ENCODE measurements at places on chromosomes 2 and 18.

GRCh38 chr2:100396483-100396882 is 21.0 kb downstream of the CHST10 start:
- no peak for DNase-seq

GRCh38 chr18:63523660-63524059 is 18.5 kb upstream of the SERPINB12 start:
- DNase-seq = no peak

- no peak for DNase-seq
Observed at GRCh38 chr2:200728630-200729029, 83.1 kb upstream of the BZW1 start.

- no peak for DNase-seq
Observed at GRCh38 chr2:143745060-143745459, 615.8 kb downstream of the ARHGAP15 start.

- DNase-seq = no peak
Observed at GRCh38 chr18:23693846-23694245, 4.6 kb downstream of the LAMA3 start.

DNA sequence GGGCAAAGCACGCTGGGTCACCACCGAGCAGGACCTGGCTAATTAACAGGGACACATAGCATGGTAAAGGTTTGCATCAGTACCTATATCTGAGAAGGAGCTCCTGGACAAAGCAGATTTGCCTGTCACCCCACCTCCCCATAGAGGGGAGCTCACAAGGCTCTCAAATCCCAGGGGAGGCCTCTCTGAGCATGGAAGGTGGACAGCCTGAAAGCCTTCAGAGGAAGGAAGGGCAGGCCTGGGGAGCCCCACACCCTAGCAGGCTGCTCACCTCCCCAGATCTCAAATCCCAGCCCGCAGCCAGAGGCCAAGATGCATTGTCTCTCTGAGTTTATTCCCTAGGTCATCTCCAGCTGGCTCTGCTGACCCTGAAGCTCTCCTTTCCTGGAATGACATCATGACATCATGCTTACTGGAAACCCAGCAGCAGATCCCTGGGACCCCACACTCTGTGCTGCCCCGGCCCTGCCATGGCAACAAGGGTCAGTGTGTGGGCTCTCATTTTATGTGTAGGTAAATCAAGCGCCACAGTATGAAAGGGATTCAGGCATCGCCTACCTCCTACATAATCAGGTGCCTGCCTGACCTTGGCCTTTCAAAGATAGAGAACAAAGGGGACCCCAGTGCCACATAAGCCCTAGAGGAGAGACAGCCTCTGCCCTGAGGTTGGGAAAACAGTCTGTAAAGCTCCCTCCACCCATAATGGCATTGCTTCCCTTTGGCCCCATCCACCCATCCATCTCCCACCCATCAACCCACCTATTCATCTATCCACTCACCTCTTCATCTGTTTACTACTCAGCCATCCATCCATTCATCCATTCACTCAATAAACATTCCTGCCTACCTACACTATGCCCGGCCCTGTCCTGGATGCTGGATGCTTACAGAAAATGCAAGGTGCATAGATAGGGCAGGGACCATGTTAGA is 15.7 kb upstream of the TEX51 start:
- no peak for DNase-seq

- no peak for DNase-seq
Observed at GRCh38 chr18:79975043-79975442, 10.6 kb downstream of the HSBP1L1 start.

GRCh38 chr2:23637011-23637778 is 252.2 kb downstream of the KLHL29 start:
- DNase-seq = no peak

DNA sequence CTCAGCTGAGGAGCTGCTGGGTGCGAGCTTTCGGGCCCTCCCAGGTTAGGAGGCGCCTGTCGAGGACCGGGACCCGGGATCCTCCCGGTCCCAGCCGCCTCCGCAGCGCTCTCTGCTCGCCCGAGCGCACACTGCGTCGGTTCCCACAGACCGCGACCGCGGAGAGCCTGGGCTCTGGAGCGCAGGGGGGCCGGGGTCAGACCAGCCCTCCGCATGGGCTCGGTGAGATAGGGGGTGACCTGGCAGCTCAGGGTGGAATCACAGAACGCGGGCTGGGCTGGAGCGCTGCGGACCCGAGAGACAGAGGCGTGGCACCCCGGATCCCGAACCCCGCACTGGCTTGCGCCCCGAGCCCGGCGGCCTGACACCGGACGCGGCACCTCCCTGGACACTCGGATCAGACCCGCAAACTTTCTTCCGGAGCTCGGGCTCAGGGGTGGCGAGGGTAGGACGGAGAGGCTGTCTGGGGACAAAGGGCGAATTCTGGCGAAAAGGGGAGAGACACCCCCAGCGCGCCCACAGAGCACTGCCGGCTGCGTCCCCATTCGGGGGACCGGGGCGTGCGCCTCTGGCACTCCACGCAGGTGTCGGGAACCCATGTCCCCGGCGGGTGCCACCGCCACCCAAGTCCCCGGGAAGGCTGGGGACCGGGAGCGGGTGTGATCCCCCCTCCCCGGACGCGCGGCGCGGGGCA is 612 bp downstream of the DIPK1C start:
- no peak for DNase-seq

GRCh38 chr2:240791821-240792628 is 28.0 kb downstream of the KIF1A start:
- DNase-seq = no peak

GRCh38 chr18:59273759-59274532 is 692 bp upstream of the RAX start:
- no peak for DNase-seq

DNA sequence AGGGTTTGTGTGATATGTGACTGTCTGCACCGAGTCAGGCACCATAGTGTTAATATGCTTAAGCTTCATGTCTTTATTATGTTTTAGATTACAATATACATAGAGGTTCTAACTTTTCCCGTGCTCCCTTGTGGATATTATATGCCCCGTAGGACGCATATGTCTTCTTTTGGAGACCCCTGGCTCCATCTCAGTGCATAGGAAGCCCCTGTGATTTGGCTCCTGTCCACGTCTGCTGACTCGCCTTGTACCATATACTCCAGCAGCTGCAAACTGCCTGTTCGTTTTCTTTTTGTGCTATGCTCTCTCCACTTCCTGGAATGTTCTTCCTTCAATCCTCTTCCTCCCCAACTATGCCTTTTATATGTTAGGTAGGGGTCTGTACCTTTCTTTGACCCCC is 110.9 kb downstream of the PTRHD1 start:
- DNase-seq = no peak

- DNase-seq = no peak
Observed at GRCh38 chr2:33184041-33184440, 237.3 kb downstream of the LTBP1 start.

DNA sequence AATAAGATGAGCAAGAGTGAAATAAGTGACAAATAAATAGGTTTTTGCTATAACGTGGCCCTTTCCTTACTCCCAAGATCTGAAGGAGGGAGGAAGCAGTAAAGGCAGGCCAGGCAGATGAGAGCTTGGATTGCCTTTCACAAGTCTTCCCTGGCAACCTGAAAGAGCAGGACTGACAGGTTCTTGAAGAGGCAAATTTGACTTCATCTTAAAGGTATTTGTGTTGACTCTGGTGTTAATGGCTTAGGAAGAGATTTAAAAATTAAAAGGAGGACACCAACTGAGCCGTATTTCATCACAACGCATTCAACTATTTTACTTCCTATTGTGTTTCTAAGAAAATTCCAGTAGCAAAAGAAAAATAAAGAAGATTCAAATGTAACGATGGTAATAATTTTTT is 3.2 kb downstream of the STRN start:
- no peak for DNase-seq

DNA sequence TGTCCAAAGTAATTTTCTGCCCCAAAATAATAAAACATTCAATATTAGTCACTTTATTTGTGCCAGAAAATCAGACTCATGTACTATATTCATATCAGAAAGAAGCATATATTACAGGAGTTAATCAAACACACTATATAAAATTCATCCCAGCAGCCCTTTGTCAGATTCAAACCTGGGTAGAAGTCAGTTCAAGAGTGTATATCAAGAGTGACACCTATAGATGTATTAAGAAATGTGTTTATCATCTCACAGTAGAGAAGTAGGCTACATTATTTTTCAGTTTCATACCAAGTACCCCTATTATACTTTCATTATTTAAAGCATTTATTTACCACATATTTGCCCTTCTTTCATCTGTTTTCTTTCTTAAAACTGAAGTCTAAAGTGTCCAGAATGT is 193.2 kb upstream of the DDX18 start:
- no peak for DNase-seq

DNA sequence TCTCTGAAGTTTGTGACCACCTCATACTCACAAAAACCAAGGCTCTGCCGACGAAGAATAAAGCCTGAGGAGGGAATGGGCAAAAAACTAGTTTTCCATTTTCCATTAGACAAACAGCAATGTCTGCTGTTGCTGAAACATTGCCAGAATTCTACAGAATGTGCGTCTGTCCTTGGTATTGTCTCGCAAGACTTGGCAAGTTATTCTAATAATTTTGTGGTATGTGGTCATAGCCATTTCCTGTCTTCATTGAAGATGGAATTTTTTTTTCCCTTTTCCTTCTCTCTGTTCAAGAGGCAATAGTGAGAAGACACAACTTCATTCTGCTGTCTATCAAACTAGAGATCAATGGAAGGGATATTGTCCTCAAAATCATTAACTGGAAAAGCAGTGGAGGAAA is 296.1 kb downstream of the RND3 start:
- no peak for DNase-seq

DNA sequence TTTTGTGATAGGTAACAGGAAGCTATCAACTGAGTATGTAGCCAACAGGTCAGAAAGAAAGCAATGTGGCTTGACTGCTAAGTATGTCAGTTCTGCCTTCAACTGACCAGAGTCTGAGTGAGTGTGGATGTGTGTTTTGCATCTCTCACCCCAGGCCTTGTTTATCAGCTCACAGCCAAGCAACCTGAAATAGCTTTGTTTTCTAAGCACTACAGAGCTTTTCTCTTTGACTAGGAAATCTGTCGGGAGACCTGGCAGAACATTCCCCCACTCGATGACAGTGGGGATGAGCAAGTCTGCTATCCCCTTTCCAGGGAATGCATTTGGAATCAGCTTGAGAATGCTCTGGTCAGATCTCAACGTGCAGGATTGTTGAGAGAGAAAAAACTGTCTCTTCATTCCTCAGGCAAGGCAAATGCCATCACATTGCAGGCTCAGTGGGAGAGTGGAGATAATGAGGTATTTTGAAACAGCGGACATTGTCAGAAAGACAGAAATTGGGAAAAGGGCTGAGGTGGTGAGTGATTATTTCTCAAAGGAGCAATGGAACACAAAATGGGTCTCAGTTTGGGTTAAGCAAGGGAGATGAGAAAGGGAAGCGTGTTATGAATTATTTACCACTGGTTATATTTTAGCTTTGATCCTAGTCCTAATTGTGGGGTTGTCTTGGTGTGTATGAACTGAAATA is 233.8 kb upstream of the PIK3C3 start:
- DNase-seq = no peak

- DNase-seq = no peak
Observed at GRCh38 chr2:80548469-80548868, 243.9 kb upstream of the LRRTM1 start.

- no peak for DNase-seq
Observed at GRCh38 chr2:133968446-133968845, 285.4 kb upstream of the MGAT5 start.
